ENCODE measurements at places on chromosomes 4 and X.

GRCh38 chrX:40247848-40248622, 150.3 kb upstream of the BCOR start:
- no peak for DNase-seq

DNA sequence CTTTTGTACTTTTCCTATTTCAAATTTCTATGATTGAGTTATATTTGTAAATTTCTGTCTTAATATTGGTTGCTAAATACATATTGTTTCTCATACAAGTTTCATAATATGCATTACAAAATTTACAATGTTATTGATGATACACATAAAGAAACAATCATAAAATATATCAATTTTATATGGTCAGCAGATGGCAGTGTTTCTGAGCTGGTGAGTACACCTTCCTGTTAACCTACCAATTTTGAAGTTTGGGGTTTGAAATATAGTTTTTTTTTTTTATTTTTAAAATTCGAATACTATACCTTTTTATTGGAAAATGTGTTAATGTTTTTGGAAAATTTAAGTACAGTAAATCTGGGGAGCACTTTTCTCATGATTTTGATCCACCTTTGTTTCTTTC, 1953.1 kb upstream of the ADGRL3 start:
- no peak for DNase-seq

GRCh38 chr4:155889031-155889793, 14.3 kb upstream of the TDO2 start:
- no peak for DNase-seq

DNA sequence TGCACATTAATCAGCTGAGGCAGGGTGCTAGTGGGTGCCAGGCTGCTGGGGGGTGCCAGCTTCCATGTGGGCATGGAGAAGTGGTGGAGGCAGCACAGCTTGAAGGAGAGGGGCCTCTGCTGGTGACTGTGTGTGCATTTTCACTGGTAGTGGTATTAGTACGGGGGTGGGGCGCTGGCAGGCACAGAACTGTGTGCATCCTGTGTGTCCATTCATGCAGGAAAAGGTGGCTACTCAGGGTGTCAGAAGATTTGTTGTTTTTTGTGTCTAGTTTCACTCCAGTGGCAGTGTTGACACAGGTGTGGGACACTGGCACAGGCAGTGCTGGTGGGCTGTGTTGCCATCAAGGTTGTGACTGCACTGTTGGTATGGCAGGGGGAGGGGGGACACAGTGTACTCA, 1303.6 kb downstream of the FAM133A start:
- DNase-seq = no peak

- no peak for DNase-seq
These were observed 1513.2 kb downstream of the ARAP2 start for GRCh38 chr4:34731070-34731469.

GRCh38 chr4:114178392-114178791, 198.9 kb upstream of the ARSJ start:
- DNase-seq = no peak

All from activated gamma-delta T cell (primary cell).